ENCODE measurements at places on chromosomes 2 and 18.

GRCh38 chr2:161044095-161044865 lies 115.9 kb upstream of the TANK start:
- DNase-seq: no peak

- DNase-seq: no peak
Observed at GRCh38 chr2:213248637-213249036, 35.6 kb upstream of the SPAG16 start.

DNA sequence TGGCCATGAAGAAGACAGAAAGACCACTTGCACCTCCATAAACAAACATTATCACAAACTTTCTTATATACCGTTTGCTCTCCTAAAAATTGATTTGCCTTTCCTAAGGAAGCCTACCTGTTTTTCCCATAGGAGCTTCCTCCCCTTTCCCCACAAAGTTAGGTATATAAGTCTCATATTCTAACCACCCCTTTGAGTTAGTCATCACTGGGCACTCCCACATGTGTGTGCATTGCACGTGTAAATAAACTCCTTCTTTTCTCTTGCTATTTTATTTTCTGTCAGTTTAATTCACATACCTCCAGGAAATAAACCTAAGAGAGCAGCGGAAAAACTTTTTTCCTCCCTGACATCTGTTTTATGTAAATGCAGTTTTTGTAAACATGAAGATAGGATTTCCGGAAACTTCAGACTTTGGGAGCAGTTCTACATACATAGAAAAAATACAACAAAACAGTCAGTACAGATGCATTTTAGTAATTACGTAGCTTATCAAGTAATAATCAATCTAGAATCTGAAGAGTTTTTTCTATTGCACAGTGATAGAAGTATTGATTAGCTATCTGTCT lies 46.6 kb downstream of the PLCL1 start:
- DNase-seq: no peak

- DNase-seq: no peak
Observed at GRCh38 chr2:3489764-3490115, 29.6 kb downstream of the ADI1 start.

DNA sequence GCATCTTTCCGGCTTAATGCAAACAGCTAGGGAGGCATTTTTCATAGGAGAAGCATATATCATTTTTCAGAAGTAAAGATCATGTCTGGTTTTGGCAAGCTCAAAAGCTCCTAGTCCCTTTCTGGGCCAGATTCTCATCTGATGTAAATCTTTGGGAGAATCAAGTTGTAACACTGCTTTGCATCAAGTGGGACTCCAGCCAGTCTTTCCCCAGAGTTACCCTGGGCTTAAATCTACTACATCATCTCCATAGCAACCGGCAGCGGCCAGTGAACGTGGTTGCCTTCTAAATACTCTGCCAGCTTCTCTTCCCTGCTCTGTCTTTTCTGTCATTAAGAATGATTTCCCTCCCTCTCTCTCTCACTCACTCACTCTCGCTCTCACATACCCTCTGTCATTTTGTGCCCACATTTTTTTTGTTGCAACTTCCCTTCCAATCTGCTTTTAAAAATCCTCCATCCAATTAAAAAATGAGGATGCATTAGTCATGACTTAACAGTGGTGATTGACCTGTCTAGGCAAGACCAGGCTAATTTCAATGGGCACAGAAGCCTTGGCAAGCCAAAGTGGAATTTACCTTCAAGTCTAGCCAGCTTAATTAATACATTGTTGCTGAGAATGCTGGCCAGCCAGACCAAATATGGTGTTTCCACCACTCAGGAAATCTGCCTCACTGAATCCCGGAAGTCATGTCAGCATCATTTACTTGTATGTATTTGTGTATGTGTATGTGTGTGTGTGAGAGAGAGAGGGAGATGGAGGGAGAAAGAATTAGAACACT lies 93.0 kb downstream of the NRP2 start:
- DNase-seq: no peak

- DNase-seq: no peak
Observed at GRCh38 chr2:215748446-215748845, 264.9 kb downstream of the MREG start.

DNA sequence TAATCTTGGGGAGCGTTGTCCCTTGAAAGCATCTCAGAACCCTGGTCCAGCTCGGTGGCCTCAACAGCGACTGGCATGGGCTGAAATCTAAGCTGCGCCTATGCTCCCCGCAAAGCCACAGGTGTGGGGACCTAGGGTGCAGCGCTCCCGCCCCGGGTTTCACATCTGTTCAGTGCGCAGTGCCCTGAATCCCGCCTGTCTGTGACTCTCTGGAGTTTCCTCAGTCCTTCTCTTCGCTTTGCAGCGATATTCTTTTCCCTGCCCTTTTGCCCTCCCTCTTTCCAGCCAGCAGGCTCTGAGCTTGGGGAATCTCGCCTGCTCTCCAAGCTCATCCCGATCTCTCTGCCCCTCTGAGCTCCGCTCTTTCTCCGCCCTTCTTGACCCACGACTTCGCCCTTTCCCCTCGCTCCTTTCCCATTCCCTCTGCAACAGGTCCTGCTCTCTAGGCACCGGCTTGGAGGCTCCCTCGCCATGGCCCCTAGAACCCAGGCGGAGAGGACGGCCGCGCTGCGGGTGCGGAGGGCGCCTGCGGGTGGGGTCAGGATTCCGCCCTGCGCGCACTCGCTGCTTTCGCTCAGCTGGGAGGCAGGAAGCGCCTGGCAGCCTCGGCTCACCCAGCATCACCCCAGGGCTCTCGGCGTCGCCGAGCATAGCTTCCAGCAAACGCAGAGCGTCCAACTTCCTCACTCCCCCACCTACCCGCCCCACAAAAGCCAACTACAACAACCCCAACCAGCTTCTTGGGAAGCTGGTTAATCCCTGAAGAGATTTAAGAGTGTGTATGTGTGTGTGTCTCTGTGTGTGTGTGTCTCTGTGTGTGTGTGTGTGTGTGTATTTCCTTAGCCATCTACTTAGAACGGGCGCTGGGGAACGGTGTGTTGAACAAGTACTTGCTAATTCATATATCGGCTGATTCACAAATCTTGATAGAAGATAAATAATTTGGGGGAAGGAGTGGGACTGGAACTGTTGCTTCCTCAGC lies 1.1 kb downstream of the GRP start:
- no peak for DNase-seq

DNA sequence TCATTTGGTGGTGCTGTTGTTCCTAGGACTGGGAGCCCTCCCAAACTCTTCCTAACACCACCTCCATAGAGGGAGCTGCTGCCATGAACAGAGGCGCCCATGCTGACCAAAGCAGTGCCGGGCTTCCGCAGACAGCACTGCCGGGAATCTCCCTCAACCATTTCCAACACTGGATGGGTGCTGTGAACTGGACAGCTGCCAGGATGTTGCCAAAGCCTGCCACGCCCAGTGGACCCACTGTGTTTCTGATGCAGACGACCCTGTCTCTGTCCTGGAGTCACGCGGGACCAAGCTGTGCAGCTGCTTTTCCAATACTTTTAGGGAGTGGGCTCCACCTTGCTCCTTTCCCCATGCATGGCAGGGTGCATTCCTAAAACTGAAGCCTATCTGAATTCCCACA lies 16.9 kb upstream of the GNAL start:
- no peak for DNase-seq

- DNase-seq: no peak
Observed at GRCh38 chr2:42566837-42567321, 1.6 kb upstream of the MTA3 start.

DNA sequence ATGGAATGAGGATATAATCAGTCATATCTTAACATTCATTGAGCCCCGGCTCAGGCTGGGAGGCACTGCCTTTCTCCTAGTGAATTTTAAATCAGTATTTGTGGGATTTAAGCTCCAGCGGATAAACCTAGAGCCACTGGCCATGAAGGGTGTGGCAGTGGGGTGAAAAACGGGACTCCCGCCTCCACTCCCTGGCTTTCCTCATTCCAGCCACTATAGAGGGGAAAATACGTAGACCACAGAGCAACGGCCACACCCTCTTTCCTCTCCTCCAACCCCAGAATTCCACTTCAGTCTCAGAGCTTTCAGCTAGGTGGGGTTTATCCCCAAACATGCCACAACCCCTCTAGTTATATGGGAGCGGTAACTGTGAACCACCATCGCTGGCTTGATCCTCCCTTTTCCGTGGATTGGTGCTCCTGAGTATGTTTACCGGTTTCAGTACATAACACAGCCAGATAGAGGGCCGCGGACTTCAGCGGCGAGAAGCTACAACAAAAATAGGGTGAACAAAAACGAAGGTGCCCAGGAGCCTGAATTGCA lies 70.6 kb upstream of the ITGB6 start:
- no peak for DNase-seq

DNA sequence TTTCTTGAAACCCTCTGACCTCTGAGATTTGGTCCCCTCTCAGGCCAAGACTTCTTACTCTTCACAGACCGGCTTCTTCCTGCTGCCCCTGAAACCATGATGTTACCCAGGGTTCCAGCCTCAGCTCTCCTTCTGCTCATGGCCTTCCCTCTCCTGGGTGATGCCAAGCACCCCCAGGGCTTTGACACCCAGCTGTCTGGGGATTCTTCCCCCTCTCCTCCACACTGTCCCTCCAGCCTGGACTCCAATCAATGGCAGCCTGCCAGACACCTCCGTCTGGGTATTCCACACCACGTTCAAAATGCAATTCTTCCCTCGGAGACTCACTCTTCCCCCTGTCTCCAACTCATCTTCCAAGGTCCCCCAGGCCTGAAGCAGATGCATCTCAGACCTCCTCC lies 25.0 kb downstream of the SPP2 start:
- no peak for DNase-seq

DNA sequence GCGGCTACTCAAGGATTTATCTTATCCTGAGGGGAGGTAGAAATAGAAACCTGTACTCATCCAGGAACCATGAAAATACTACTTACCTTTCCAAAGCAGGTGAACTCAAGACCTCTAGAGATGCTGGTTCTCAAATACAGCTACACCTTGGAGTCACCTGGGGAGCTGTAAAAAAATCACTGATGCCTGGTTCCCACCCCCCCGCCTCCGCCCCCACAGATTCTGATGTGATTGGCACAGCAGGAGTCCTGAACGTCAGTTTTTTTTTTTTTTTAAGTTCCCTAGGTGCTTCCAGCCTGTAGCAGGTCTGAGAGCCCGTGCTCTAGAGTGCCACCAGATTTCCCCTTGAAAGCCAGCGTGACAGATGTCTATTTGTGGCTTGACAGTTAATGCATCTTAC lies 113.6 kb downstream of the MRO start:
- no peak for DNase-seq

DNA sequence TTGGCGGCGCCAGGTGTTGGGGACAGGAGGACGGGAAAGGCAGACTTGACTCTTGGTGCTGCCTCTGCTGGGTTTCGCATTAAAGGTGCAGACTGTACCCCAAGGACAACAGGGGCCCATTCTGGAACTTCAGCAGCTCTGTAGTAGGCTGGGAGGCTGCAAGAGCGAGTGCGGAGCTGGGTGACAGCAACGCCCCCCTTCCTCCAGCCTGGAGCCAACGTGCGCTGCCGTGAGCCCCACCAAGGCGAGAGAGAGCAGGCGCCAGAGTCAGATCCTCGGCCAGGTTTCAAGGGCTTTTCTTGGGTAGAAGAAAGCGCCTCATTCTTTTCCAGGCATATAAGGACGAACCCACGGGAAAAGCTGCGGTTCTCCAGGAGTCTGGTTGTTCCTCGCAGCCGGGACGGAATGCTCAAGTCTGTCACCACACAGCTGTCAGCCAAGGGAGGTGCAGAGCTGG lies 1.9 kb downstream of the DOK6 start:
- DNase-seq: no peak

DNA sequence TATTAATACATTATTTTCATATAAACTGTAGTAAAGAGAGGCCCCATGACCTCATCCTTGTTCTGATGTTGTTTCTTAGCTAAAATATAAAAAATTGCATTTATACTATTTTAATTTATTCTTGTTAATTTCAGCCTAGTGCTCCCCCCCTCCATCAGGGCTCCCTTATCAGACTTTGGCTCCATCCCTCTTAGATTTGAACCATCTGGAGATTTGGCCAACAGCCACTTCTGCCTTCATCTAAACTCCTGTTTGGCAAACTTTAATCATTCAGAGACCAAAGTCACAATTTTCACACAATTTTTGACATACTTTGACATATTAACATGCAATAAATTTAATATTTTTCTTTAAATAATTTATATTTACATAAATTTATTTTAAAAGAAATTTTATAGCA lies 569.3 kb downstream of the TDRD15 start:
- DNase-seq: no peak

DNA sequence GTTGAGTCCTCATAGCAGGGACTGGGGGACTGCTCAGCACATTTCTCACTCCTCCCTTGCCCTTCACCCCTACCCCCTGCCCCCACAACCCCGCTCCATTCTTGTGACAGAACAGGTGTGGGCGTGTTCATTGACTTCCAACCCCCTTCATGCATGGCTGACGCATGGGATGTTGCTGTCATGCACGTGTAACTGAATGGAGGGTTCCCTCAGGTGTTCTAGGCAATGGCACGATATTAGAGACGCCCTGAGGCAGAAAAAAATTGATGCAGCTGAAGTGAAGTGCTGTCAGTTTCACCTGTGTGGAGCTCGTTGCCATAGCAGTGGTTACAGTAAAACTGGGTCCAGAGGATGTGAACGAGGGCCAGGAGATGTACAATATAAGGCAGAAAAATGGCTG lies 6.5 kb upstream of the THOC1 start:
- no peak for DNase-seq

- no peak for DNase-seq
Observed at GRCh38 chr18:42929857-42930256, 185.6 kb downstream of the RIT2 start.

GRCh38 chr18:30925795-30926194 lies 116.7 kb downstream of the DSC3 start:
- no peak for DNase-seq

DNA sequence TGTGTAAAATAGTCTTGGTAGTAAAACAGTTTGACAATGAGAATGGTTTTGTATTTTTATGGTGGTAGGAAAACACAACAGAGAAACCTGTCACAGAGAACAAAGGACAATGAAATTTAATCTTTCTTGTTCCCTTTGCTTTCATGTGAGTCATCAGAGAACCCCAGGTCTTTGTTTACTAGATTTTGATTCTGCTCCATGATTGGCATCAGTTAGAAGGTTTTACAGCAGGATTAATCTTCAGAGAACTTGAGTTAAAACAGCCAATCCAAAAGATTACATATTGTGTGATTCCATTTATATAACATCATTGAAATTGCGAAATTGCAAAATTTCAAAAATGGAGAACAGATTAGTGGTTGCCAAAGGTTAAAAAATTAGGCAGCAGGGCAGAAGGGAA lies 2.5 kb downstream of the APLF start:
- no peak for DNase-seq

DNA sequence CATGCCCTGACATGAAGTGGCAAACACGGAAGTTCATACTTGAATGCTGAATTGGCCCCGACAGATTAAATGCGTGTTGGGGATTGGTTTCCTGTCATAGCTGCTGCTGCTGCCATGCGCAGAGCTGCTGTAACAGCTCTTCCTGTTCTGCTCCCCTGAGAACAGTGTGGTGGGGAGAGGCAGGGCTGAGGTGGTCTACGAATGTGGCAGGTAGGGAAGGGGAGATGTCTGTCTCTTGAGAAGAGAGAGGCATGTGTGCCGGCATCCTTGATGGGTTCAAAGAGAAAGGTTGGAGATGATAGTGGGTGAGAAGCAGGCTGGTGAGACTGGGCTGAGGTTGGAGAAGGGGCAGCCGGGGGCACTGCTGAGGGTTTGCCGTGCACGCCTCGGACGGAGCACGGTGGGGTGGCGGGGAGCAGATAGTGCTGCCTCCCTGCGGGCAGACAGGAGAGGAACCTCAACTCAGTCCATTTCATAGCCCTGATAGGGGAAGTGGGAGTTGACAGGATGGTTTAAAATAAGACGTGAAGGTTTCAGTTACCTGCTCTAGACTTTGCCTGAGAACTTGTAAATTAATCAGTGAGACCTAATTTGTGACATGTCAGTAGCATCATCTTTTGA lies 46.1 kb downstream of the TMEM185B start:
- no peak for DNase-seq
